SK-N-SH (cell line): ENCODE measurements at places on chromosomes 7 and 10. TPM values are rescaled to one million over a fixed set of nuclear protein-coding genes. Genes with fewer than 3 reads are reported as not detected.

DNA sequence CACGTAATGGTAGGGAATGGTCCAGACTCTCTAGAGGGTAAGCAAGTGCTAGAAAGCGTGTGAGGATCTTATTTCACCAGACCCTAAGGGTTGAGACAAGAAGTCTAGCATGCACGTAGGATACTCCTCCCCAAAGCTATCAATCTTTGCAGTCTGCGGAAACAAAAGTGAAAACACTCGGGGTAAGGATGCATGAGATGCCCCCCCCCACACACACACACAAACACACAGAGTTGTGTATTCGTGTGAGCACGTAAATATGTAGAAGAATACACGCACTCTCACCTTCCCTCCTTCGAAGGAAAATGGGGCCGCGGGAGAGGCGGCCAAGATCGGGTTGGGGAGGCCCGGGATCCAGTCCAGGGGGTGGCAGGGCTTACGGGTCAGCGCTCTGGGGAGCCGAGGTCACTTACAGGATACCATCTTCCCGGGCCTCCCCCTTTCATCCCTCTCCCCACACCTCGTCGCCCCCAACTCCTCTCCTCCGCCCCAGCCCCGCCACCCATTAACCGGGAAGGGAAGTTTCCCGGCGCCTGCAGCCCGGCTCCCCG, 455 bp downstream of the CUL2 start:
- no peak for DNase-seq

DNA sequence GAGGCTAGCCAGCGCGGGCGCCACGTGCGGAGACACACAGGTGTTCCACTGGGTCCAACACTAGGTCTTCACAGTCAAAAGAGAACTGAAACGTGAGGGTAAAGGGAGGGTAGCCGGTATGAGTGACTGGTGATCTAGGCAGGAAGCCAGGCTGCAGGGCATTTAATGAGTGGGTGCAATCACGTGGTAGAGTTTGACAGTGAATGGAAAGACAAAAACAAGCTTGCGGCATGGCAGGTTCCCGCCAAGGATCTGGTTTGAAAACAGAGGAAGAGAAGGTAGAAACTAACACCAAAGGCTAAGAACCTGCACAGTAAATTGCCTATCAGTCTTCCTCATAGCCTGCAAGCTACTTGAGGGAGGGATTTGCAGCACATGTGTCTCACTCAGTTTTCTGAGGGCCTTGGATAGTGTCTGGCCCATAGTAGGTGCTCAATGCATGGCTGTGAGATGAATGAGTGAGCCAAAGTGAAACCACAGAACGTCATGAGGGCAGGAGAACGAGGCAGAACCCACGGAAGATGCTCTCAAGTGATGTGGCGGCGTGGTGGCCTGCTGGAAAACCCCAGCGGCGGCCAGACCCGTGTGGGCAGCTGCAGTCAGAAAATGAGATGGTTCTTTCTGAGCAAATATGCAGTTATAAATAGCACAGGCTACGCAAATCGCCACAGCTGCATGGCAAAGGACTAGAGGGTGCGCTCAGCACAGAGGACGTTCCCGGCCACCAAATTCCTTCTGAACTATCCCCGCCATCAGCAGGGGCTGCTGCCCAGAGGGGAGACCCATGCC, 183.6 kb upstream of the NFE2L3 start:
- DNase-seq = no peak

DNA sequence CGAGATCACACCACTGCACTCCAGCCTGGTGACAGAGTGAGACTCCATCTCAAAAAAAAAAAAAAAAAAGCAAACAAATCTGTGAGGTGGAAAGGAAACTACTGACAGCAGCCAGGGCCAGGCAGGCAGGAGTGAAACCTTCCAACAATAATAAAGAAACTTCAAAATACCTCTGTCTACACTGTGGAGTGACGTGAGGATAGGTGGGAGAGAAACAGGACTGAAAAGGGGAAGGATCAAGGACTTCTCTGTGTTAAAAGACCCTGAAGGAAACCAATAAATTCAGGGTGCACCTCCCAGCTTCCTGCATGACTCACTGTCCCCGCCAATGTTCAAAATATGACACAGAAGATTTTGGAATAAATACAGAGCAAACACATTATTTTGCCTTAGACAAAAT, 82.9 kb downstream of the KIAA1549 start:
- DNase-seq = no peak

GRCh38 chr7:133601617-133602016, 348.7 kb downstream of the EXOC4 start:
- no peak for DNase-seq

DNA sequence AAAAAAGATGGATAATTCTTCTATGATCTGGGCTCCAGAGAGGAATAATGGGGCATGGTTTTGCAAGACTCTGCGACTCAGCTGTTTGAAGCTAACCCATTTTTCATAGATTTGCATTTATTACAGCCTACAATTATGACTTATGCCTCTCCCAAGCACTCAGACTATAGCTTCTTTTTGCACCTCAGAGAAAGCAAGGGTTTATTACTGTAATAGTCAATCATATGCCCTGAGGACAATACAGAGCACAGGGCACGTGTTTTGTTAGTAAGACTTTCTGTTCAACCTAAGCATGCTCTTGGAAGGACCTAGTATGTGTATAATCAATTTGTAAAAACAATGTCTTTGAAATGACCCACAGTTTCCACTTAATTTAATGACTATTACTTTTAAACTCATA, 221.2 kb downstream of the PARD3 start:
- DNase-seq = no peak

GRCh38 chr7:100949933-100950443, 654 bp downstream of the MUC3A start:
- no peak for DNase-seq

GRCh38 chr7:147818317-147818716, 772.2 kb upstream of the C7orf33 start:
- DNase-seq = no peak

DNA sequence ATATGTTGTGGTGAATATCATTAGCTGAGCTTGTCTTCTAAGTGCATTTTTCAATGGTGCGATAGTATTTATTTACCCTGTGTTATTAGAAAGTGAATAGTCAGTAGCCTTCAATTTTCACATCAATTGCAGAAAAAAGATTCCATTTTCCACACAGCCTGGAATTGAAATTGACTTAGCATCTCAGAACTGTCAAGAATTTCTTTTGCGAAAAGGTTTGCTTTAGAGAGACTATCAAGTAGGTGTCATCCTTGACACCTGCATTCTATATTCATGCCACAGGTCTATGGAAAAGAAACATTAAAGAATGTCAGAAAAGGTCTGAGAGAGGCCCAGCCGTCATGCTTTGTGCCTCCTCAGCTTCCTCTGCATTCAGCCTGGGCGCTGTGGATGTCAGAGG, 504.9 kb downstream of the PARD3 start:
- DNase-seq = no peak

GRCh38 chr10:112145263-112145662, 38.3 kb downstream of the GPAM start:
- no peak for DNase-seq

GRCh38 chr10:97701438-97702069, 12.0 kb upstream of the MARVELD1 start:
- DNase-seq = peak; percentile 78

Gene RNF32
- polyA plus RNA-seq = 2.2 and 2.3 TPM in 2 replicates

Gene LLCFC1
- not detected in 2 replicates for polyA plus RNA-seq
